ENCODE measurements at places on chromosomes 2 and 18.
A peak's percentile ranks its signal among the peaks of the same experiment; 100 is the strongest.

DNA sequence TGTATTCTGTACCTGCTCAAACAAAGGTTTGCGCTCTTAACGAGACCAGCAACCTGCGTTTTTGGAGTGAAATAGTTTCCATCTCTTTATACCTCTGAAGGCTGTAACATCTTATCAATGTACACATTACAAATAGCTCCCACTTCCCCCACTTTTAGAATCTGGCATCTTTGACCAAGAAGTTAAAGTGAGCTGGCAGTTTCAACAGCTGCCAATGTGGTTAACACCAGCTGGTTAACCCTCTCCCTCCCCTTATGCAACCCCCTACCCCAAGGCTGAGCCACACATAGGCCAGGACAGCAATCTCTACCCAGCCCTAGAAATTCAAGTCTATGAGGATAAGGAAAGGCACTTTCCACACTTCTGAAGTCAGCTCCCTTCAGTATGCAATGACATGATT lies 2.2 kb upstream of the SERTAD2 start:
- DNase-seq, result no peak

GRCh38 chr2:107380912-107381311 lies 445.8 kb upstream of the RGPD4 start:
- no peak for DNase-seq

DNA sequence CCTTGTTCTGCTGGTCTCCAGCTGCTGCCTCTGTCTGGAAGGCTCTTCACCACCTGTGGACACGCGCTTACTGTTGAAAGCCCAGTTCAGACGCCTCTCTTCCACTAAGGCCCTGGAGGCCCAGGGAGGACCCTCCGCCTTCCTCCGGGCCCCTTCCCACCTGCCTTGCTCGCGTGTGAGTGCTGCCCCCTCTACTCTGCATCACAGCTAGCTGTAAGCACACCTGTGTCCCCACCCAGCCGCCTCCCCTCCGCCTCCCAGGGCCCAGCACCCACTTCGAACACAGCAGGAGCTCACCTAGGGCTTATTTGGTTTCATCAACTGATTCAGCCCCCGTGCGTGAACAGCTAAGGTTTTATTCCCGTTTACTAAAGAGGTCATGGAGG lies 49.7 kb downstream of the KCNF1 start:
- no peak for DNase-seq

DNA sequence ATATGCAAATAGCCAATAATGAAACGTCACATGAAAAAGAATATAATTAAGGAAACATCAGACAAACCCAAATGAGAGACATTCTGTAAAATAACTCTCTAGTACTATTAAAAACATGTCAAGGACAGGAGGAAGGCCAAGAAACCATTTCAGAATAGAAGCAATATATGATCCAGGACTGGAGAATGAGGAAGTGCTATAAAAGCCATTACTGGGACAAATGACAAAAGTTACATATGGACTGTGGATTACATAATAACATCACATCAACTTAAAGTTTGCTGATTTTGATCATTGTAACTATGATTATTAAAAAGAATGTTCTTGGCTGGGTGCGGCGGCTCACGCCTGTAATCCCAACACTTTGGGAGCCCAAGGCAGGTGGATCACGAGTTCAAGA lies 81.3 kb downstream of the CRACDL start:
- DNase-seq, result no peak

DNA sequence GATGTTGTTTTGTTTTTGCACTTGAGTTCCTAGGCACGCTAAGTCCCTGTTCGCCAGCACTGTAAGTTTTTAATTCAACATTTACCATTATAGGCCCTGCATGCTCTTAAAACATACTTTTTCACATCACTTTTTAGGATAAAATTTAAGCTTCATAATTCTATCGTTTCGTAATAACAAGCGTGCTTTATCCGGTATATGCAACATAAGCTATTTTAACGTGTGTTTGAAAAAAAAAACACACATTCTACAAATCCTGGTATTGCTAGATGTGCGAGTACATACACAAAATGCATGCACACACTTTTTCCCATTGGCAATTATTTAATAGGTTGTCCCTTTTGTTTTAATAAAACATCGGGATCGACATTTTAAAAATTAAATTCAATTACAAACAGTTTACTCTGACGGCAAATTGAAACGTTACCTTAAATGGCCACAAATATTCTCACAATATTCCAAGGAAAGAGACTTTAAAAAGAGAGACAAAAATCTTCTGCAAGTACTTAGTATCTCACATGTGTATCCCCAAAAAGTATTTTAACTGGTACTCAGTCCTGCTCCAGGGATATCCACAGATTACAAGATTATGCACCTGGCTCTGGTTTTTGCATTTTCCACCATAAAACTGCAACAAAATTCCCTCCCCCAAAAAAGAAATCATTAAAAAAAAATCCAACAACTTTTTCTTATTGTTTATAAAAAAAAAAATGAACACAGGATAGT lies 1.0 kb upstream of the TCF4 start:
- peak; percentile 79 for DNase-seq

DNA sequence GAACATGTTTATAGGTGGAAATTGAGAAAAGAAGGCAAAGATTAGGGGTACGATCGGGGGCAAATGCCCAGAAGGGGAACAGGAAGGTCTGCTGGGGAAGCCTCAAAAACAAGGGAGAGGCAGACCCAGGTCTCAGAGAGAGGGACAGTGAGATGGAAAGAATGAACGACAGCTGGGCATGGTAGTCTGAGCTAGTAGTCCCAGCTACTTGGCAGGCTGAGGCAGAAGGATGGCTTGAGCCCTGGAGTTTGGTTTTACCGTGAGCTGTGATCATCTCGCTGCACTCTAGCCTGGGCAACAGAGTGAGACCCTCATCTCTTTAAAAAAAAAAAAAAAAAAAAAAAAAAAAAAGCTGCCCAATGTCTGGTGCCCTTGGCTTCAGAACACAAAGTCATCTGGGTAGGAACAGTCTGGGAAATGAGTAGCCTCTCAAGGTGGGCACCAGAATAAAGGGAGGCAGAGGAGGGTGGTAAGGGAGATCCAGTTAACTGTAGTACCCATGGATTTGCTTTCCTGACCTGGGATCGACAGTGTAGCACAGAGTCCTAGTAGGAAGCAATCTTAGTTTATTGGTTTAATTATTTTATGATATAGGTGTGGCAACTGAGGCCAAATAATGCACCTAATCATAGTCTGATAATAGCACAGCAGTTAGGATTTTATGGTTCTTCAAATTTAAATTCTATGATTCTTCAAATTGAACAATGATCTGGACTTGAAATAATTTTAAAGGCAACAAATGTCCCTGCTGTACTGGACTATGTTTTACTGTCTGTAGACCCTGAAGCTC lies 3.5 kb downstream of the RRM2 start:
- DNase-seq, result no peak

DNA sequence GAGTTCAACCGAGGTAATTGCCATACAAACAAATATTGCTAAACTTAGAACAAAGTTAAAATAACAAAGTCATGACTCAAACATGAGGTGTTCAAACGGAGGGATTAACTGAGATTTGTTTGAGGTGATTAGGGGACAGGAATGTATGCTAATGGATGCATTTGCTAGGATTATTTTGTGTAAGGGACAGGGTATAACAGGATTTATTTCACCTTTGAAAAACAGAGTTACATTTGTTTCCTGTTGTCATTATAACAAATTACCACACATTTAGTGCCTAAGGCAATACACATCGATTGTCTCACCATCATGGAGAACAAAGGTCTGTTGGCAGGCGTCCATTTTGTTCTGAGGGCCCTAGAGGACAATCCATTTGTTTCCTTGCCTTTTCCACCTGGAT lies 304.3 kb upstream of the CNTNAP5 start:
- no peak for DNase-seq

DNA sequence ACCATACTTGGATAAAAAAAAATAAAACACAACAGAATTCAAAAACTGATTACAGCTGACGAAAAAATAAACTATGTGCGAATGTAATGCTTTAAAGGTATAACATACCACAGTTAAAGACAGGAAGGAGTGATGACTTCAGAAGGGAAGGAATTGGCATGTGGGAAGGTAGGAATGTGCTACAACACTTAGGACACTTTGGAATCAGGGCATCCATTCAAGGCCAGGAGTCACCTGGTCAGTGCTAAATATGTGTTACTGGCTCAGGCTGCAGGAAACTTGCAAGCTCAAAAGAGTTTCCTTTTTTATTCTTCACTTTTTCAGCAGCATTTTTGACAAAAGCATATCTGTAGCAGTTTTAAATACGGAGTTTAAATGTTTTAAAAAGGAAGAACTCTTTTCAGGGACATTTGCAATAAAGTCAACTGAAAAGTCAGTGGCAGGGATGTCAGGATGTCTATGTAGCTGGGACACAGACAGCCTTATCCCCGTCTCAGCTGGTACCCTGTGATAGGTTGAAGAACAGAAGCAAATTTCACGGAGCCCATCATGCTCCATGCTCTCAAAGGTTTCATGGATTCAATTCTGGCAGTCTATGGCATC lies 138.0 kb upstream of the KLHL14 start:
- peak; percentile 53 for DNase-seq

GRCh38 chr18:23136326-23137096 lies 1.2 kb downstream of the CABLES1 start:
- peak; percentile 73 for DNase-seq

DNA sequence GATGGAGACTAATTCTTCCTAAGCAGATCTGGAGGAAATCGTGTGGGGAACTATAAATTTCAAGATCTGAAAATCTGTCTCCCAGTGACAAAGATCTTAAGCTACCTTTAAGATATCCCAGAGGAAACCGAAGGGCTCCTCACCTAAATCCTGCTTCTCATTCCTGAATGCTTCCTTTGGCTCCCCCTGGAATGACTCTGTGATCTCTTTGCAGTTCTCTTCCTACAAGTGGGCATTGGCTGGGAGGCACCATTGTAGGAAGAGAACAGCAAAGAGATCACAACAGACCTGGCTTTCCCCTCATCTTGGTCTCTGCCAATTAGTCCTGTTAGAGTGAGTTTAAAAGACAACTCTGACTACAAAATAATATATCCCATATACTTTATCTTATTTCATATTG lies 70.0 kb upstream of the KCNH7 start:
- DNase-seq, result peak; percentile 5

GRCh38 chr18:11866764-11867163 lies 15.6 kb downstream of the CHMP1B start:
- no peak for DNase-seq

DNA sequence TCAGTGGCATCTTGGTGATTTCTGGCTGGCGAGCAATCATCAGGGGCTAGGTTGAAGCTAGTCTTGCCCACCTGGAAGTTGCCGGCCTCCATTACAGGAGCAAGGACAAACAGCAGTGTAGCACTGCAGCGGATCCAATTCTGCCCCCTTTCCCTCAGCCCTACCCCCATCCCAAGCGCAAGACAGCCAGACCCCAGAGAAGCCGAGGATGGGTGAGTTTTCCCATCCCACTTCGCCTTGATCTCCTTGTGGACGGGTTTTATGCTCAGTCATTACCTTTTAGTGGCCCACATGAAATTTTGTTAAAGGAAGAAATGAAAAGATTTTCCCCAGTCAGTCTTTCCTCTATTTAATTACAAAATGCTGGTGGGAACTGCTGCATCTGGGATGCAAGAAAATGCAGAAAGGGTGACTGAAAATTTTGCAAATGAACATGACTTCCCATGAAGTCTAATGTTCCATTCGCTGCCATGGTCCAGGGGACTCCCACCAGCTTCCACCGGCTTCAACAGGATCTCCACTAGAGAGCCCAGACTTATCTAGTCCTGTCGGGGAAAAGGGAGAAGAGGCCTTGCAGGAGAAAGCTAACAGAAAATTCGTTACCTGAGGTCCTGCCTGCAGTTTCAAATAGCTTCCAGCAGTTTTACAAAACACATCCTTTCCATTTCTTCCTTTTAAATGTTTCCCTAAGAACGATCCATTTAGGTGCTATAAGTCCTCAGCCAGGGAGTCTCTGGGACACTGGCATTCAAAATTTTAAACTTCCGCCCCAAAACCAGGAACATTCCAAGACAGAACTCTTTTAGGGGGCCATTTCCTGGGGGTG lies 1.9 kb upstream of the HOXD9 start:
- no peak for DNase-seq

DNA sequence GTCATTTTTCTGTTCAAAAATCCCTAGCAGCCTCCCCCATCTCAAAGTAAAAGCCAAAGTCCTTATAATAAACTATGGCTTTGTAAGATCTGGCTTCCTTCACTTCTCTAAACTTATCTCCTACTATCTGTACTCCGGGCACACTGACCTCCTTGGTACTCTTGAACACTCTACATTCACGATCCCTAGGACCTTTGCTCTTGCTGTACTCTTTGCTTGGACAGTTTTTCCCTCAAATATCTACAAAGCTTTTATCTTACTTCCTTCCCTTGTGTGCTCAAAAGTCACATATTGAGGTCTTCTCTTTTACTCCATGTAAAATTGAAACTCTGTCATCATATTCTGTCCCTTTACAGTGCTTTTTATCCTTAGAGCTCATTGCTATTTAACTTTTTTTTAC lies 616.6 kb downstream of the IRS1 start:
- DNase-seq, result no peak

DNA sequence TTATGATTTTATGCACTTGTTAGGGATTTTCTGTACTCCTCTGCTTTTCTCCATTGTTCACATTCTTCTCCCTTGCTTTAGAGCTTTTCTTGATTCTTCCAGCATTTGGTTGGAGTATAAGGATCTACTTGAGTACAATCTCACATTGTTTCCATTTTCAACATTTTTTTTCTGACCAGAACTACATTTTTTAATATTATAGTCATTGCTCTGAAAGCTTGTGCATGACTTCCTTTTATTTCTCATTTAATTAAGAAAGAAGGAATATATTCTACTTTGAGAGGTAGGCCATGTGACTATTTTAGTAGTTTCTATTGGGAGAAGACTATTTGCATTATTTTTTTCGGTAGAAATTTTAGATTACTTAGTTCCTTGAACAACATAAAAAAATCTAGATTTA lies 200.4 kb downstream of the TMEM247 start:
- DNase-seq, result no peak

DNA sequence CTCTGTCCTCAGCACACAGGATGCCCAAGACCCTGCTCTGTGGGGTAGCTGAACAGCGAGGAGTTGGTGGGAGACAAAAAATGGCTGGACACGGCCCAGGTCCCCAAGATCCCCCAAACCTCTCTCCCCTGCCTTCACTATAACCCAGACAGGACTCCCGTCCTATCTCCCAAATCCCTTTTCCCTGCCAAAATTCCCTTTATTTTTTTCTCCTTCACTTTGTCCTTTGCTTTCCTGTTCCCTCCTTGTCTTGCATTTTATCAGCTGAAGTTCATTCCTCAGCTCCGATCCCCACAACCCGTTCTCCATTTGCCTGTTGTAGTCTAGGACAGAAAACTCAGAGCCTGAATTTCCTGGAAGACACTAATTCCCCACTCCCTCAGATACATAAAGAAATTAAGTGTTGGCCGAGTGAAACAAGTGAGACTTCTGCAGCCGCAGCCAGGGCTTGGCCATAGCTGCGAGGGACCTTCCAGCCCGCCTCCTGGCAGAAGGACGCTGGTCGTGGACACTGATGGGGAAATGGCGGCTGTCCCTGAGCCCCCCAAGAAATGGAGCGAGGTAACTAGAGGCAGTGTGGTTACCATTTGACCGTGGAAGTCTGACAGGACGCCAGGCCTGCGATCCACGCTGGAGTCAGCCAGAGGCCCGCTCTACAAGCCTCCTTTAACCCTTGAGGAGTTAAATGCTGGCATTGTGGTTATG lies 173.6 kb downstream of the BCL2 start:
- no peak for DNase-seq
